ENCODE measurements at places on chromosomes 6 and 20.

- DNase-seq = peak; percentile 56
Measured at GRCh38 chr20:34475979-34476736, 40.1 kb upstream of the DYNLRB1 start.

- DNase-seq = peak; percentile 37
Measured at GRCh38 chr6:121436960-121437850, 1.8 kb downstream of the GJA1 start.

GRCh38 chr6:19632230-19632629 lies 204.9 kb upstream of the ID4 start:
- no peak for DNase-seq

GRCh38 chr20:51695574-51696303 lies 72.5 kb downstream of the ATP9A start:
- DNase-seq = peak; percentile 28

- no peak for DNase-seq
Measured at GRCh38 chr20:47915495-47915894, 130.2 kb upstream of the SULF2 start.

- DNase-seq = no peak
Measured at GRCh38 chr6:95321126-95321525, 256.2 kb upstream of the MANEA start.

DNA sequence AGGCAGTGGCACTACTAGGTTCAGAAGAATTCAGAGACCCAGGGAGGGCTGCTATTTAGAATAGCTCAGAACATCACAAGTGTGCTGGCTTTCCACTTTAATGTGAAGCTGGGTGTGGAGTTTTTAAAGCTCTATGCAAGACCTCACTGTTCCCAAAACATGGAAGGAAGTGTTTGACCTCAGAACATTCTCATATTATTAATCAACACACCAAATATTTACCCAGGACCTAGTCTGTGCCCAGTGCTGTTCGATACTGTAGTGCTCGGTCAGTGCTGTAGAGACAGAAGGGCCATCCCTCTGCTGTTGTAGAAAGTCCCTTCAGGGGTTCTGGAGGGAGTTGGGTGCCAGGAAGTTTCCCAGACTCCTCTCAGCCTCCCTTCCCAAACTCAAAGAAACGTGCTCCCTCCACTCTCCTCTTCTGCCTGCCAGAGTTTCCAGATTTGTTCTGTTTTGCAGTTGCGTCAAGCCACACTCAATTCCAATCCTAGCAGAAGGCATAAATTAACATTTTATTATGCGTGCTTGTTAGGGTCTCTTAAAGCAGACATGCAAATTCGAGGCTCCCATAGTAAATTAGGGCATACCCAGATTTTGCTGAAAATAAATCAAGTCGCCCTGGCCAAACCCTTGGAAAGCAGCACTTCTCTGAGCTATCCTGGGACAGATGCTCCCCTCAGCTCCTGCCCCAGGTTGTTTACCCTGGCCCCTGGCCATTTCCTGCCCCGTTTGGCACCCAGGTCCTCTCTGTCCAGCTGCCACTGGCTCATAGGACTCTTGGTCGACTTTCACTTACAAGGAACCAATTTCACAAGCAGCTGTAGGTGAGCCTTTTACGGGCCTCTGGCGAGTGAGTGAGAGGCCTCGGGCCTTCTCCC lies 248.6 kb downstream of the HIVEP2 start:
- no peak for DNase-seq

Measured in activated T-cell treated with anti-CD3 and anti-CD28 coated beads, Interleukin-2, amount 50 U/mL, for 48 hours (primary cell).